ENCODE measurements at places on chromosomes 7 and 10.

DNA sequence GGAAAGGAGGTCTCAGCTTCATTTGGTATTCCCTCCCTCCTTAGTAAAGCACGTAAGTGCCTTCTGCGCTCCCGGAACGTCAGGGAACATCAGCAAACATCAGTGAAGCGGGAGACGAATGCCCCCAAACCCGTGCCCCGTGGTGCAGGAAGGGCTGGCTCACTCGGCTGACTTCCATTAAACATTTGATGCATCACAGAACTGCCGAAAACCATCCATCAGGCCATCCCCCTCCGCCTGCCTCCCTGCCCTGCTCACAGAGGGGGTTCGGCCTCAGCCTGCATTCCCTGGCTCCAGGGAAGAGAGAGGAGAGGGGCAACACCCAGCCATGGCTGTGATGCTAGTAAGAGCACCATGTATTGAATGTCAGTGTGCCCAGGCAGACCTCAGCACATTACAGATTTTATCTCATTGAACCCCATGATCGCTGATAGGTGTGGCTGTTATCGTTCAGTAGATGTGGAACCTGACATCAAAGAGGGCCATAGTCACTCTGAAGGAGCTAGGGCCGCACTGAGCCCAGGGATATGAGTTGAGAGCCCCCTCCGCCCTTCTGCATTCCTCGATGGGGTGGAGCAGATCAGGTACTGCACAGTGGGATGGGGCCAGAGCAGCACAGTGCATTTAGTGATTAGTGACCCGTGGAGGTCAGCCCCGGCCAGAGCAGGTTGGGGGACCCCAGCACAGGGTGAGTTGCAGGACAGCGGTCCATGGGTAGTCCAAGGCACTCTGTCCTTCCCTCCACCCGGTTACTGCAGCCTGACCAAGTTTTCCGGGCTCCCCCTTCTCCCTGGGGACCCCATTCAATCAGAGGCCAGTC lies 146.4 kb downstream of the RPS24 start:
- no peak for DNase-seq

DNA sequence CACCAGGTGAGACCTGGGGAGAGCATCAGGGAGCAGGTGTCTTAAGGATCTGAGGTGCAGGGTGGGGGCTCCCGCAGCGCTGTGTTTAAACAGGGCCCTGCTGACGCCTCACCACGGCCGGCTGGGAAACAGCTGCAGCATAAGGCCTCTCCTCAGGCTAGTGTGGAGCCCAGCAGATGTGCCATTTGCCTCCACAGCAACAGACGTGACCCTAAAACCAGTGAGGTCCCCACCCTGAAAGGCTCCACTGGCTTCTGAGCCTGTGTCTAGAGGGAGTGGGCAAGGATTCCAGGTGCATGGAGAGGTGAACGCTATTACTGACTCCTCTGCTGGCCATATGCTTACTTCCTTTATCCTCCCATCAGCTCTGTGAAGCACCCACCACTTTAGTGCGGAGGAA lies 47.8 kb downstream of the SYPL1 start:
- no peak for DNase-seq

GRCh38 chr10:60480865-60481563 lies 91.3 kb upstream of the ANK3 start:
- DNase-seq, result peak; percentile 4

GRCh38 chr10:60955957-60956425 lies 12.0 kb upstream of the RHOBTB1 start:
- no peak for DNase-seq

- no peak for DNase-seq
These were observed 129.4 kb downstream of the ANK3 start for GRCh38 chr10:60260321-60260720.

GRCh38 chr10:108443636-108444035 lies 1279.1 kb upstream of the SORCS1 start:
- DNase-seq, result no peak

DNA sequence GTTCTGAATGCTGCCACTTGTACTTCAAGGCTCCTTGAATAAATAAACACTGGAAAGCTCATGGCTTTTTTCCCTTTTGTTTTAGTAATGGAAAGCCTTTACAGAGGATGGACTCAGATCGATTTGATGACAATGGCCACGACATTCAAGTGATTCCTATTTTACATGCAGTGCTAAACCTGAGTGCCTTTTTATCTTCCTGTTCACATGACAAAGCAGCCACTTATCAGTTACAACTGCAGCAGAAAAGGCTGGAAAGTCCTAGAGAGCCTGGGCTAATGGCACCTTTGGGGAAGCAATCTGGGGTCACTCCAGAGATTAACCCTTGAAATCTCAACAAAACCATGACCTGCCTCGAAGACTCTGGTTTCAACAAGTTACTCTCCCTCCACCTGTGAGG lies 249.0 kb upstream of the AUTS2 start:
- no peak for DNase-seq

- DNase-seq, result no peak
These were observed 11.3 kb downstream of the PLCE1 start for GRCh38 chr10:94005050-94005449.

DNA sequence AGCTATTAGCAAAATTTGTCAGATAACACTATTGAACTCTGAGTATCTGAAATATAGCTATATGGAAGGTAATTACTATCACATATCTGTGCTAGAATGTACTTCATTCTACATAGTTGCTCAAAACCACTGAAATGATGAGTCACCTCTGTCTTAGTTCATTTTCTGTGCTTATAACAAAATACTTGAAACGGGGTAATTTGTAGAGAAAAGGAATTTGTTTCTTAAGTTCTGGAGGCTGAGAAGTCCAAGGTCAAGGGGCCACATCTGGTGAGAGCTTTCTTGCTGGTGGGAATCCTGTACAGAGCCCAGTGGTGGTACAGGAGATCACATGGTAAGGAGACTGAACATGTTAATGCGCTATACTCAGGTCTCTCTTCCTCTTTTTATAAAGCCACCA lies 41.9 kb upstream of the TNKS2 start:
- no peak for DNase-seq

Measured in COLO829 (cell line).